ENCODE measurements at places on chromosomes 6 and 20.

DNA sequence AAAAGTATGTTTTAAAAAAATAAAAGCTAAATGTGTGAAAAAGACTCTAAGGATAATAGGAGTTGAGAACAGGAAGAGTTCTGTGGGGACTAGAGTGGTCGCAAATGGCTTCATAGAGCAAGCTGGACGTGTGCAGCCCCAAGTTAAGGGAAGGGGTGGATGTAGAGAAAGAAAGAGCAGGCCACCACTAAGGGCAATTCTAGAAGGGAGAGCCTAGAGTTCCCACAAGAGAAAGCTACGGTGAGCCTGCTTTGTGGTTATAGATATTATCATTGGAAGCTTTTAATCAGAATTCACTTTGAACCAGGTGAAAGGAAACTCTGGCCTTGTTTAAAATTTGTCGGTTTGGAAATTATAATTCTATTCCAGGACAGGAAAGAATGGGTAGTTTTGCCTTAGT is 101.6 kb downstream of the HIVEP2 start:
- no peak for DNase-seq

GRCh38 chr6:5085648-5086293 is 630 bp downstream of the PPP1R3G start:
- no peak for DNase-seq

DNA sequence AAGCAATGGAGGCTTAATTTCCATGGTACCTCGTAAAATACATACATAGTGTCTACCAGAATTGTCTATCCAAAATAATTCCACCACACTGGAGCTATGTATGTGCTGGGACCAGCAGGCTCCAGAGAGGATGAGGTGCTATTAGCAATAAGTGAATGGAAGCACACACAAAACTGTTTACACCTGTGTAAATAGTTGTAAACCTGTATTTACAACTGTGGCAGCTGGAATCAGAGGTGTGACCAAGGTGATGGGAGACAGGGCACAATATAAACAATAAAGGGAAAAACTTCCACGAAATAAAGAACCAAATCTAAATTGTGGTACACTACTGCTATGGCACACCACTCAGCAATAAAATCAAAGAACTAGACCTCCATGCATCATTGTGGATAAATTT is 14.4 kb downstream of the RARS2 start:
- no peak for DNase-seq

DNA sequence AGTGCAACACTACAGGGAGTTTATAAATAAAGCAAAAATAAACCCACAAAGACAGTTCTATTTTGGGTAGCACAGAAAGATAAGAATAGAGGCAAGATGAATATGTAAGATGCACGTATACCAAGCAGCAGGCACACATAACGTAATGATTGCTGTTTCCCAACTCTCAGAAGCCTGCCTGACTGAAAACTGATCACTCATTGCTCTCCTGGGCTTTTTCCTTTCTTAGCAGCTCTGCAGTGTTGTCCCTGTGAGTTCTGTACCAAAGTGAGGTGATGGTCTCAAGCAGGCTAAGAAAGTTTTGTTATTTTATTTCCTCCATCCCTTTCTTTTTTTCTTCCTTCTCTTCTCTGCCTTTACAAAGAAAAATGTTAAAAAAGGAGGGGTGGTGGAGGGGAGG is 522.0 kb upstream of the MAN1A1 start:
- no peak for DNase-seq

GRCh38 chr6:21842875-21843645 is 249.5 kb downstream of the SOX4 start:
- DNase-seq, result no peak

DNA sequence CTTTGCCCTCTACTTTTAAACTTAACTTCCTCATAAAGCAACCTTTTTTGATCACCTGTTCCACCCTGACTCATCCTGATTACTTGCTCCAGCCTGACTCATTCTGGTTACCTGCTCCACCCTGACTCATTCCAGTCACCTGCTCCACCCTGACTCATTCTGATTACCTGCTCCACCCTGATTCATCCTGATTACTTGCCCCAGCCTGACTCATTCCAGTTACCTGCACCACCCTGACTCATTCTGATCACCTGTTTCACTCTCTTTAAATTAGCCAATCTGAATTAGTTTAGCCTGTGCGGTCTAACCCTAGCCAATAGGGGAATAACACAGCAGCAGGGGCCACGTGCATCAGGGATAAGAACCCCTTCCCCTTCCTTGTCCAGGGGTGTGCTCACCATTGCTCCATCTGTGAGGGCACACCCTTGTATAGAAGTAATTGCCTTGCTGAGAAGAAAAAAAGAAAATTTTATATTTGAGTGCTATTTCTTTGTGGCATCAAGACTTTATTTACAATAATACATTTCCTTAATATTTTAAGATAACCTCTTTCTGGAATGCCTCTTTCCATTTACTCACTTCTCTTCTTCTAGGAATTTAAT is 17.9 kb downstream of the HLA-G start:
- no peak for DNase-seq

All from HFF-Myc (cell line).